ENCODE measurements at places on chromosomes 2 and 18.

DNA sequence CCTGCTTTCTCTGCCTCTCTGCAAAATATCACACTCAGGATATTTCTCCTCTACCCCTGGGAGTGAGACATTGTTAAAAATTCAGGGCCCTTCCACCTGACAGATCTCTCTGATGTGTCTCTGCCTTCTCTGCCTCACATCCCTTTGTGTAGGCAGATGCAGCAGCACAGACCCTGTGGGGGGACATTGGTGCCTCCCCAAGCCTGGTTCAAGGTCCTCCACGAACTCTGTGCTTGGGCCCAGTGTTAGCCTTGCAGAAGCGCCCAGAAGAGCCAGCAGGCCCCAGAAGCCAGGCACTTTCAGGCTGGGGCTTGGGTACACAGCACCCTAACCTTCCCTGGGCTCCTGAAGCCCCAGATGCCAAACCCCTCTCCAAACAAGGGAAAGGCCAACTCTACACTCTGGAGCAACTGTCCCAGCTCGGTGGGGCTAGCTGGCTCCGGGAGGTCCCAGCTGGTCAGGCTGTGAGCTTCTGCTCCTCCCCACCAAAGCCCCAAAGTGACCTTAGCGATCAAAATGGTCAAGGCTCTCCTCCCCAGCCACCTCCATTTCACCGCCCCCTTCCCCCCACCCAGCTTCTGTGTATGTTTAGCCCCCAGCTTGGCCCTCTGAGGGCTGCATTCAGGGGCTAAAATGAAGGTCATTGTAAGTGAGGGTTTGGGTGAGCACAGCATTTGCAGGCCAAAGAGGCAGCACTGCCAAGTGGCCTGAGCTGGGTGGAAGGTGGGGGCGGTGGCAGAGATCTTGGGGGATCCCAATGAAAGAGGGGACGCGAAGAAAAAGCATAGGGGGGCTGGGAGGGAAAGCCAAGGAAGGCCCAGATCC is 2.6 kb downstream of the HOXD9 start:
- no peak for DNase-seq

DNA sequence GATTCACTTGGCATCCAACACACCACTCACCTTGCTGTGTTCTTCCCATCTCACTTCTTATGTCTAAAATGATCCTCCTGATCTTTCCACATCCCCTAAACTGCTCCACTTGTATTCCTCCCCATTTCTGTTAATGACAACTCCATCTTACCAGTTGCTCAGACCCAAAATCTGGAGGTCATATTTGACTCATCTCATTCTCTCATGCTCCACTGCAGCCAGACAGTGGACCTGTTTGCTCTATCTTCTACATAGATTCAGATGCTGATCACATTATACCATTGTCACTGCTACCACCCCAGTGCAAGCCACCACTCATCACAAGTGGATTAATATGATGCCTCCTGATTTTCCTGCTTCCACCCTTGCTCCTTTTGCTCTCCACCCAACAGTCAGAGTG is 7.9 kb upstream of the NABP1 start:
- no peak for DNase-seq

GRCh38 chr18:10400534-10401307 is 53.7 kb upstream of the APCDD1 start:
- DNase-seq: no peak

DNA sequence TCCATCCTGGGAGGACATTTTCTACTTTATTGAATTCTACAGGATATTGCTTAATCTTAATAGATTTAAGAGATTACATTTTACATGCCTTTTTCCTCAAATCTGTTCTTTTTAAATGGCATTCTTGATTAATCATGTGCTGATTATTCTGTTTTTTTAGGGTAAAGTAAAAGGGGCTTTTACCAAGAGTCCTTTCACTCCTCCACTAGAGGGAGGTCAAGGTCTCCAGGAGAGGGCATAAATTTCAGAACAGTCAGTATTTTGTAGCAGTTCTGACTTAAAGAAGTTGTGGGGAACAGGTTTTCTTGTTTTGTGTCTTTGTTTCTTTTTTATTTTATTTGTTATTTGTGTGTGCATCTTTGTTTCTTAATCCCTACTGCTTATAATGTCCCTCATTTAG is 25.4 kb downstream of the WDR75 start:
- no peak for DNase-seq

GRCh38 chr2:16028644-16029043 is 88.3 kb downstream of the MYCN start:
- DNase-seq: no peak

- no peak for DNase-seq
Observed at GRCh38 chr2:217366966-217367365, 507.1 kb upstream of the TNP1 start.

DNA sequence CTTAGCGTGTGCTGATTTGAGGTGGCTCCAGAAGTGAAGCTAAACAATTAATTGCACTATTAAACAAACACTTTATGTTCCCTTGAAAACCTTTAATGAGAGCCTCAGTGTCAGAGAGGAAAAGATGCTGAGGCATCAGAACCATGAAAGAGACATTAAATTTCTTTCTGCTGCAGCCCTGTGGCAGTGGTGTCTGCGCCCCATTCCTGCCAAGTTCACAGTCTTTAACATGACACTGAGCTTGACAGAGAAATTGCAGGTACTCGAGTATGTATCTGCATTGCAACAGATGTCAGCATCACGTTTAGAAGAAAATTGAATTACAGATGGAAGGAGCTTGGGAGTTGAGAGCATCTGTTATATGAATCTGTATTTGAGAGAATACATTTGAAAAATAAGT is 111.3 kb upstream of the CREB1 start:
- DNase-seq: no peak

DNA sequence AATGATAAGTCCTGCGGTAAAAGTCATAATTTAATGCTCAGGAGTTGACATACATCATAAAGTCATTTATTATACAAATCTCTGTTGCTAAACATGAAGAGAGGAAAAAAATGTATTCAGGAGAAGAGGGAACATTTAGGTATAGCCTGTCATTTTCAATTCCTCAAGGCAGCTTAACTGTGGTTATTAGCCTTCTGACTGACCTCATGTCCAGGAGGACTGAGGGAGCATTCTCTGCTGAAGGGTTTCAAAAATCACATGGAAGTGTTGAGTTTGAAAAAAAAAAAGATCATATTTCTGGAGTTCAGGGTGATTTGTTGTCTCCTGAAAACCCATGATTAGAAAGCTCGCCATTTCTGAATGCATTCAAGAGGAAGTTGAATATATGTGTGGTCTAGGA is 1371.1 kb upstream of the LRRTM1 start:
- no peak for DNase-seq

DNA sequence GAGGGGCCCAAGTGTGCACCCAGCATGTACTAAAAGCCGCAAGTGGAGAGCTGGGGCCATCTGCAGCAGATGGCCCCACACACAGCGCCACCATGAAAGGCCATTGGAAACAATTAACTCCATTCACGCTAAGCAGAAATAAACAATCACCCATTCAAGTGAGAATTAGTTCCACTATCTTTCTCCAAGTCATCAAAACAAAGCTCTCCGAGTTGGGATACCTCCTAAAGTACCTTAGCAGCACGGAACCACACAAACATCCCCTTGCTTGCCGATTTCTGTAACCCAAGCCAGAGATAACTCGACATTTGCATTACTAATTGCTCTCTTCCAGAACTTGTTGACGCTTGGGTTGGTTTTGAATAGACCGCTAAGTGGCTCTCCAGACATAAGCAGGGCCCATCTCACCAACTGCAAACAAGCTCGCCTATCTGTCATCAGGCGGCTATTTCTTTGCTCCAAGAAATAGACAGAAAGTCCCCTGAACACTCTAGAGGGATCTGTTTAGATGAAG is 840.6 kb upstream of the SALL3 start:
- DNase-seq: no peak

- no peak for DNase-seq
Observed at GRCh38 chr2:146374505-146374904, 1470.3 kb upstream of the ACVR2A start.

GRCh38 chr2:195658541-195658890 is 1.5 kb downstream of the SLC39A10 start:
- DNase-seq: no peak

DNA sequence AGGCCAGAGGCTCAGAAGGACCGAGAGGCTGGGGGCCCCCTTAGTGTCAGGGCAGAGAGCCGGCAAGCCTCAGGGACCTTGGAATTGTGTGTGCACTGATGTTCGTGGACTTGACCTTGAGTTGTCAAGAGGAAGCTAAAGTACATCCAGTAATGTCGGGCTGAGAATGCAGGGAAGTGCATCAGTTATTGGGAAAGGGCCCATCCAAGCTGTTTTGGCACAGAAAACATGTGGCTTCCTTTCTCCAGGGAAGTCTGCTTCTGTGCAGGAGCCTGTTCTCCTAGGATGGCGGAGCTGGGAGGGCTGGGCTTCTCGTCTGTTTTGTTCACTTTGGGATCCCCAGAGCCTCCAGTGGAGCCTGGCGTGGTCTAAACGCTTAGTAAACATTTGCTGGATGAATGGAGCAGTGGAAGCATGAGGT is 23.7 kb downstream of the ATOH8 start:
- no peak for DNase-seq

- DNase-seq: peak; percentile 55
Observed at GRCh38 chr18:23618862-23619387, 32.6 kb upstream of the NPC1 start.

- DNase-seq: no peak
Observed at GRCh38 chr18:54215069-54215468, 9.4 kb downstream of the MBD2 start.

GRCh38 chr18:22545066-22545760 is 127.5 kb upstream of the CTAGE1 start:
- DNase-seq: no peak

- no peak for DNase-seq
Observed at GRCh38 chr2:8675543-8675942, 6.3 kb upstream of the ID2 start.

GRCh38 chr2:162458240-162458639 is 114.3 kb downstream of the GCA start:
- DNase-seq: no peak

DNA sequence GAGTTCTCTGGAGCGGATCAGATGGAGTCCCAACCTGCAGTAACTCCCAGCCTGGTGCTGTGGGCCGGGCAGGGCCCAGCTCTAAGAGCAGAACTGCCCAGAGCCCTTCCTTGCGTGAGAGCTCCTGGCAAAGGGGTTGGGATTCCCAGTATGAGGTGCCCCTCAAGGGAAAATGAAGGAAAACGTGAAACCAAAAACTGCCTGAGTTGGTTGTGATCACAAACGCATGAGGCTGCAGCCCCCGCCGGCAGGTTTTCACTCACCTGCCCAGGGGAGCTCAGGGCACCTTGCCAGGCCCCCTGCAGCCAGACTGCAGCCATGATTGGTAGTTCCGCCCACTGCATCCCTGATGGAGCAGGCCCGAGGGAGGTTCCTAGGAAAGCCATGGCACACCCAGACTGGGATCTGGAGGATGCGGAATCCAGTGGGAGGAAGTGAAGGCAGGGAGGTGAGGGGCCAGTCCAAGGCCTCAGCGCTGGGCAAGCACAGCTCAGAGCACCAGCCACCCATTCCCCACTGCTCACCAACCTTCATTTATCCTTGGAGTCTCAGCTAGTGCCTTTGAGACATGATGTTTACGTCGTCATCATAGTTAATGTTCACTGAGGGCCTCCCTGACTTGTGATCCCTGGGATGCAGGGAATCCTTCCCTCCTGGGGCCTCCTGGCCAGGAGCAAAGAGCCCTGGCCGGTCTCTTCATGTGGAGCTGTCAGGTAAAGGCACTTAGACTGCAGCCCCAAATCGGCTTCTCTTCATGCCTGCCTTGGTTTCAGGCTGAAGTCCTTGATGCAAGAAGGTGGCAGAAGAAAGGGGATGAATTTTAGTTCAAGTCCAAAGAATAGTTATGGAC is 103.2 kb downstream of the INHBB start:
- no peak for DNase-seq

GRCh38 chr2:149042881-149043280 is 4.4 kb downstream of the LYPD6B start:
- DNase-seq: no peak

DNA sequence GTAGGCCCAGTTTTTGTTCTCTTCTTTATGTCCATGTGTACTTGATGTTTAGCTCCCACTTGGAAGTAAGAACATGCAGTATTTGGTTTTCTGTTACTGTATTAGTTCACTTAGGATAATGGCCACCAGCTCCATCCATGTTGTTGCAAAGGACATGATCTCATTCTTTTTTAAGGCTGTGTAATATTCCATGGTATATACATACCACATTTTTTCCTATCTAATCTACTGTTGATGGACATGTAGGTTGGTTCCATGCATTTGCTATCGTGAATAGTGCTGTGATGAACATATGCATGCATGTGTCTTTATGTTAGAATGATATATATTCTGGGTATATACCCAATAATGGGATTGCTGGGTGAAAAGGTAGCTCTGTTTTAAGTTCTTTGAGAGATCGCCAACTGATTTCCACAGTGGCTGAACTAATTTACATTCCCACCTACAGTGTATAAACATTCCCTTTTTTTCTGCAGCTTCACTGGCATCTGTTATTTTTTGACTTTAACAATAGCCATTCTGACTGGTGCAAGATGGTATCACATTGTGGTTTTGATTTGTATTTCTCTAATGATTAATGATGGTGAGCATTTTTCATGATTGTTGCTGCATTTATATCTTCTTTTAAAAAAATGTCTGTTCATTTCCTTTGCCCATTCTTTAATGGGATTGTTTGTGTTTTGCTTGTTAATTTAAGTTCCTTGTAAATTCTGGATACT is 22.9 kb downstream of the LTBP1 start:
- no peak for DNase-seq

DNA sequence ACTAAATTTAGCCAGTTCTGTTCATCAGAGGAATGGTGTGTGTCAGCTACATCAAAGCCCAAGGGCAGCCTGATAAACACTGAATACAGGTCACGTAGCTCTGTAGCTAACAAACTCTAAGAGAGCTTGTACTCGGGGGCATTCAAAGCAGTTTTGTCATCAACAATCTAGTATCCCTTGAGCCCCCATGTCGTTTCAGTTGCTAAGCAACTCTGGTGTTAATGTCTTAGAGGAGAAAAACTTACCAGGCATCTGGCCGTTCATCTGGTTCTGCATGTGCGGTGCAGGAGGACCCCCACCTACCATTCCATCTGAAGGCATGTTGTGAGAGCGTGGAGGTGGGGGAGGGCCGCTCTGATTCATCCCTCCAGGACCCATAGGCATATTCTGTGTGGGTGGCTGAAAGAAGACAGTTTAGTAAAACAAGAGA is 33.1 kb downstream of the SS18 start:
- no peak for DNase-seq

DNA sequence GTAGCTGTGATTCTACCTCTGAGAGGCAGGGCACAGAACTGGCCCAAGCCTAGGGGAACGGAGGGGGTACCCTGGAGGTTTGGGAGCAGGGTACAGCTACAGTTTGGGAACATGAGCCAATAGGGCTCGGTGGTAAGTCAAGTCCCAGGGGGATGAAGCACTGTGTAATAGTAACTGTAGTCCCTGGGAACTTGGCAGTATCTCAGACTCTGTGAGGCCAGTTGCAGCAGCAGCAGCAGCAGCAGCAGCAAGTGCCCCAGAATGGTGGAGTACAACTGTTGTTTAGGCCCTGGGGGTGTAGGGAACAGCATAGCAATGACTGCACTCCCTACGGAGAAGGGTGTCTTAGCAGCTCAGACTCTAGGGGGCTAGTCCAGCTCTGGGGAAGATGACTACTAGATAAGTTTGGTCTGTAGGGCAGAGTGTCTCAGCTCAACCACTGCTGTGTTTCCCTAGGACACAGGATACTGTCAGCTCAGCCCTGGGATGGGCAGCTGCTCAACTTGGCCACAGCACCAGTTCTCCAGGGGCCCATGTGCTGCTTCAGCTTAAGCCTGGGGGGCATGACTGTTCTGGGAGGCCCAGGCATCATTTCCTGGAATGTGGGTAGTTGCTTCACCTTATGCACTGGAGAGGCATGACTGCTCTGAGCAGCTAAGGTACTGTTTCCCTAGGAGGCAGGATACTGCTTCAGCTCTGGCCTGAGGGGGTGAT is 20.5 kb downstream of the CARF start:
- no peak for DNase-seq
